ENCODE measurements at places on chromosomes 6 and 20.
A peak's percentile ranks its signal among the peaks of the same experiment; 100 is the strongest.

DNA sequence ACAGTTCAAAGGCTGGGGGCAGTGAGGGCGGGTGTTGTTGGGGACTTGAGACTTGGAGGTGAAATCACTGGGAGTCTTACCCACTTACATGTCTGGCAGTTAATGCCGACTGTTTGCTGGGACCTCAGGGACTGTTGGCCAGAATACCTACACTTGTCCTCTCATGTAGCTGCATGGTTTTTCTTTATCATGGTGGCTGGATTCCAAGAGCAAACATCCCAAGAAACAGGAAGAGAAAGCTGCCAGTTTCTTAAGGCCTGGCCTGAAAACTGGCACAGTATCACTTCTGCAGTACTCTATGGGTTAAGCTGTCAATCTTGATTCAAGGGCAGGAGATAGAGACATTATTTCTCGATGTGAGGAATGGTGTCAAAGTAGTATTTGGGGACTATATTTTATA lies 19.8 kb upstream of the C6orf62 start:
- DNase-seq: no peak

GRCh38 chr6:34068462-34069044 lies 77.3 kb downstream of the GRM4 start:
- no peak for DNase-seq

- DNase-seq: no peak
Observed at GRCh38 chr6:142440600-142441293, 138.9 kb downstream of the ADGRG6 start.

DNA sequence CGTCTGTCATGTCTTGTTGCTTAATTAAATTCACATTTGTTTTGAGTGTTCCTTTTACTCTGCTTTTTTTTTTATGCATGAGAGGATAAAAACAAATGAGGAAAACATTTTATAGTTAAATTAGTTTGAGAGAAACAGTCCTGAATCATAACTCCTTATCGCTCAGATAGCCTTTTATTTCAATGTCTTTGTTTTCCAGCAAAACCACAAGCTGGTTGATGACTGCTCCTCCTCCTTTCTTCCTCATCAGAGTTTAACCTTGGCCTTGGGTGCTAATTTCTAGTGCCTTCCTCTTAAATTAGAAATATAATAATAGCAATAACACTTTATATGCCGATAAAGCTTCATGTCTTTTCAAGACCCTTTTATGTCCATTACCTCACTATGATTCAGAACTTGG lies 3.1 kb downstream of the NOX3 start:
- DNase-seq: no peak

DNA sequence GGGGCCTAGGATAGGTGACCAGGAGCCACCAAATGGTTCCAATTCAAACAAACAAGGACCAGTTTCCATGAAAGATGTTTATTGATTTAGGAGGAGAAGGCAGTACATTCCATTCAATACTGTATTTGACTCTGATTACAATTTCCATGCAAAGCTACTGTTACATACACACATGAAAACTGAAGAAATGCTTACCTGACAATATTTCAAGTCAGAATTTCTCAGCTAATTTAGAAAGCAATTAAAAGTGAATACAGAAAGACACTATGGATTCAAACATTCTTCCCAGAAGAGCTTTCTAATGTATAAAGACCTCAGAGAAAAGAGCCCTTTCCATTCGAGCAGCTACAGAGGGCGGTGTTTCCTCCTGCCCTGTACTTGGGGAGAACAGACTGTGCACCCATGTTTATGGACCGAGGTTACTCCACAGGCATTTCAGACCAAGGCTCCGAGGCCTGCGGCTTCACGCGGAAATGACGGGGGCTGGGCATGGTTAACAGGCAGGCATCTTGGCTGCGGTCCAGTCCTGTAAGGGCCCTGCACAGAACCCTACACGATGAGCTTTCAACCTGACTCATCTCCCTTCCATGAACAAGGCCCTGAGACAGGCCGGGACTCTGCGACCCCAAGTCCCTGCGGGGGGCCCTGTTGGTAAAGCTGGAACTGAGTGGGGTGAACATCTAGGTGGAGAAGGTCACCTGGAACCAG lies 25.7 kb upstream of the TCFL5 start:
- no peak for DNase-seq

DNA sequence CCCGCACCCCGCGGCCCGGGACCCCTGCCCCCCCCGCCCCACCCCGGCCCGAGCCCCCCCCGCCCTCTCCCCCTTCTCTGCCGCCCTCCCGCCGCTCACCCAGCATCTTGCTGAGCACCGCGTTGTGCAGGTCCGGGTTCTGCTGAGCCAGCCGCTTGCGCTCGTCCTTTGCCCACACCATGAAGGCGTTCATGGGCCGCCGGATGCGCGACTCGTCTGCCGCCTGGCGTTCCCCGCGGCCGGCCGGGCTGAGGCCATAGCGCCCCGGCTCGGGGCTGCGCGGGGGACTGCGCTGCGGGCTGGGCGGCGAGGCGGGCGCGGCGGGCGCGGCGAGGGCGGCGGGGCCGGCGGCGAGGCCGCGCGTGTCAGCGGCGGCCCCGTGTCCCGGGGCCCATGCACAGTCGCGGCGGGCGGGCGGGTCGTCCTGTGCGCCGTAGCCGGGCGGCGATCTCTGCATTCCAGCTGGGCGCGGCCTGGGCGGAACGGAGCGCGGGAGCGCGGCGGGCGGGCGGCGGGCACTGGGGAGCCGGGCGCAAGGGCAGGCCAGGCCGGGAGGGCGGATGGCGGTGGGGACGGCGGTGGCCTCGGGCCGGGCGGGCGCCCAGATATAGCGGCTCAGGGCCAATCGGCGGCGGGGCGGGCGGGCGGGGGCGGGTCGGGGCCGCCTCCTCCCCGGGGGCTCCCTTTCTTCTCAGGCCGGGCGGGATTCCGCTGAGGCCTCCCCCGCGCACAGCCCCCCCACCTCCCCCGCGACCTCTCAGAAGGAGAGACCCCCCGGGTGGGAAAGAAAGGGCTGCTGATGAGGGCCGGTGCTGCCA lies at the start of gene SOX18:
Gene SOX18, minus strand, starts transcription at position 580 of the 818 bp plus-strand sequence. Its CDS starts 123 bp downstream, at position 457.
- DNase-seq: peak; percentile 62

- DNase-seq: peak; percentile 47
Observed at GRCh38 chr20:33490023-33490933, at the start of gene CBFA2T2. TSS of gene CBFA2T2 (plus strand) at chr20:33490096. CDS start at chr20:33490268, 172 bp downstream.

GRCh38 chr20:44658810-44659209 lies 7.3 kb upstream of the ADA start:
- no peak for DNase-seq

DNA sequence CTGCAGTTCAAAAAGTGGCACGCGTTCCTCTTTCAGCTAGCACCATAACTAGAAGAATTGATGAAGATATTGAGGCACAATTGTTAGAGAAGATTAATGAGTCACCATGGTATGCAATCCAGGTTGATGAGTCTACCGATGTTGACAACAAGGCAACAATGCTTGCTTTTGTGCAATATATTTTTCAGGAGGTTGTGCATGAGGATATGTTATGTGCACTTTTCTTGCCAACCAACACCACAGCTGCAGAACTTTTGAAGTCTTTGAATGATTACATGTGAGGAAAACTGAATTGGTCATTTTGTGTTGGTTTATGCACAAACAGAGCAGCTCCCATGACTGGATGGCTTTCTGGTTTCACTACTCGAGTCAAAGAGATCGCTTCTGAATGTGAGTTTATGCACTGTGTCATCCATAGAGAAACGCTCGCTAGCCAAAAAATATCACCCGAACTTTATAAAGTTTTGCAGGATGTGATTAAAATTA lies 129.3 kb upstream of the SLC24A3 start:
- no peak for DNase-seq

DNA sequence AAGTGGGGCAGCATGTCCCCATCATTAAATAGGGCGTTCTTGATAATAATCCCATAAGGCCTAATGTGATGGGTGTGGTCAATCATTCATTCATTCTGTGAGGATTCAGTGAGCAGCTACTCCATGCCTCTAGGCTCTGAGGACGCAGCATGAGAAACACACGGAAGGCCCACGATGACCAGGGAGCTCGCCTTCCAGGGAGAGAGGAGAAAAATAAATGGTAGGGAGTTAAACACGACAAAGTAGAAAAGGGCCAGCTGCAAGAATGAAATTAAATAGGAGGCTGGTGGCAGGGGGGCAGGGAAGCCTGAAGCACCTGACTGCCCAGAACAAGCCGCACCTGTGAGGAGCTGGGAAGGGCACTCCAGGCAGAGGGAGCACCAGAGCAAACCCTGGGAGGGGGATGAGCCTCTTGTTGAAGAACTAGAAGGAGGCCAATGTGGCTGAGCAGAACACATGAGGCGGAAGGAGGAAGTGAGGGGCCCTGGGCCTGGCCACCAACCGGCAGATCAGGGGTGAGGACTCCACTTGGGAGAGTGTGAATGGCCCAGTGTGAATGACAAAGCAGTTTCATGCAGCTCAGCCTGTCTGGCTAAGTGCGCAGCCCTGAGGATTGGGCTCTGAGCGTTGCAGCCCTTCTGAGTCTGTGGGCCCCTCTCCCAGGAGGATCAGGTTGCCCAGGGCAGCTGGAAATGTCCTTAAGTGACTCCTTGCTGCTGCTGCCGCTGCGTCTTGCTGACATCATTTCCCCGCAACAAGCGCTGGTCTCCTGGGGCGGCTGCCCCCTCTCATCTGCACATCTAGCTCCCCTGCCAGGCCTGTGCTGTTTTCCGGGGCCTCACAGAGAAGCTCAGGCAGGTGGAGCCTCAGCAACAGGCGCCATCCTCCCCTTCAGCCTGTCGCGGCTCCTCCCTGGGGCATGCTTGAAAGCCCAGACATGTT lies 99.9 kb downstream of the CDH26 start:
- DNase-seq: no peak

GRCh38 chr6:56393615-56394612 lies 146.5 kb upstream of the COL21A1 start:
- no peak for DNase-seq

DNA sequence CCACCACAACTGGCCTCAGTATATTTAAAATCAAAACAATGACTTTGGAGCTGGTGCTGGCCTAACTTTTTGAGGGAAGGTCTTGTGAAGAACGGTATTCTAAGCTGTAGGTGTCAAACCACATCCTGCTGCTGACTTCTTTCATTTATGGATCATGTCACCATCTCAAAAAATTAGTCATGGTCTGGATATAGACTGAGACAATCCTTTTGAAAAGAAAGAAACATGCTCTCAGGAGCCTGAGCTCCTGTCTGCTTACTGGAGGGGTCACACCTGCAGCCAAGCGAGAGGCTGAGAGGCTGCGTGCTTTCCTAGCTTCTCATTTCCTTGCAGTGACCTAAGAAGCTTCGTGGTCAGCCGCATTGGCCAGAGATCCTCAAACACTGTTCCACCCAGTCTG lies 55.2 kb downstream of the TIAM2 start:
- no peak for DNase-seq

GRCh38 chr6:140744659-140745320 lies 1370.3 kb upstream of the CITED2 start:
- no peak for DNase-seq

- no peak for DNase-seq
Observed at GRCh38 chr6:95882371-95882770, 133.4 kb upstream of the FUT9 start.

DNA sequence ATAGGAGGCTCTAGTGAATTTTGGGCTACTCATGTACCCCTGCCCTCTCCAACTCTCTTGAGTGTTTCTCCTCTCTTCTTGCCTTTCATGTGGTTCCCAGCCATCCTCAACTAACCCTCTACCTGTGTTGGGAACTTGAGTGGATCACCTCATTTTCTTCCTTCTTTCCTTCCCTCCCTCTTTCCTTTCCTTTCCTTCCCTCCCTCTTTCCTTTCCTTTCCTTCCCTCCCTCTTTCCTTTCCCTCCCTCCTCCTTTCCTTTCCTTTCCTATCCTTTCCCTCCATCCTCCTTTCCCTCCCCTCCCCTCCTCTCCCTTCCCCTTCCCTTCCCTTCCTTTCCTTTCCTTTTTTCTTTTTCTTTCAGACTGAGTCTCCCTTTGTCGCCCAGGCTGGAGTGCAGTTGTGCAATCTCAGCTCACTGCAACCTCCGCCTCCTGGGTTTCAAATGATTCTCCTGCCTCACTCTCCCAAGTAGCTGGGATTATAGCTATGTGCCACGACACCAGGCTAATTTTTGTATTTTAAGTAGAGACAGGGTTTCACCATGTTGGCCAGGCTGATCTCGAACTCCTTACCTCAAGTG lies 63.8 kb downstream of the BTBD3 start:
- no peak for DNase-seq

GRCh38 chr6:53066874-53067706 lies 1.9 kb downstream of the FBXO9 start:
- no peak for DNase-seq

GRCh38 chr20:52789716-52790115 lies 182.4 kb upstream of the TSHZ2 start:
- no peak for DNase-seq

GRCh38 chr6:144999127-144999526 lies 714.0 kb downstream of the UTRN start:
- no peak for DNase-seq

GRCh38 chr6:135073756-135074393 lies 19.3 kb upstream of the HBS1L start:
- DNase-seq: no peak

DNA sequence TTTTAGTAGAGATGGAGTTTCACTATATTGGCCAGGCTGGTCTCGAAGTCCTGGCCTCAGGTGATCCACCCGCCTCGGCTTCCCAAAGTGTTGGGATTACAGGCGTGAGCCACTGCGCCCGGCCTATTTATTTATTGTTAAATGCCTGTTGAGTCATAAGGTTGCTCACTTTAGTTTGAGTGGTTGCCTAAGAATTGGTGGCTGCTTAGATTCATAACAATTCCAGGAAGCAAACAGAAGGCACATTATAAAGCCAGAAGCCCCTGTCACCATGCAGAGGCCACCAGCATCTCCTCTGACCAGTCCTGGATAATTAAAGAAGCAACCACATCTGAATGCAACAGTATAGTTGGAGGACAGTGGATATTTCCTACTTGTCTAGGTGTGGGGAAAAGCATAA lies 24.0 kb upstream of the ARMH2 start:
- no peak for DNase-seq

- no peak for DNase-seq
Observed at GRCh38 chr6:28296520-28297060, 15.2 kb downstream of the PGBD1 start.

DNA sequence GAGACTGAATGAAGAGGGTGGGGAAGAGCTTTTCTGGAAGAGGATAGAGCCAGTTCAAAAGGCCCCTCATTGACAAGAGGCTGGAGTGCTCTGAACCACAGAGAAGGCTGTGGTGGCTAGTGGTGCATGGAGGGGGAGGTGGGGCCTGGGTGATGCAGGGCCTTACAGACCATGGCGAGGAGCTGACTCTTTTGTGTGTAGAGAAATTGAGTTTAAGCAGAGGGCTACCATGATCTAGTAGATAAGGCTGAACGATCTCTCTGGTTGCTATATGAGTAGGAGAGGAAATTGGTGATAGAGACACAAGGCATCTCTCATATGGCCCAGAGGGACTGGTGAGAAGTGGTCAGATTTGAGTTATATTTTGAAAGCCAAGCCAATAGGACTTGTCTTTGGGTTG lies 137.6 kb downstream of the UST start:
- no peak for DNase-seq
